ENCODE measurements at places on chromosomes 16 and 17.
A peak's percentile ranks its signal among the peaks of the same experiment; 100 is the strongest.

DNA sequence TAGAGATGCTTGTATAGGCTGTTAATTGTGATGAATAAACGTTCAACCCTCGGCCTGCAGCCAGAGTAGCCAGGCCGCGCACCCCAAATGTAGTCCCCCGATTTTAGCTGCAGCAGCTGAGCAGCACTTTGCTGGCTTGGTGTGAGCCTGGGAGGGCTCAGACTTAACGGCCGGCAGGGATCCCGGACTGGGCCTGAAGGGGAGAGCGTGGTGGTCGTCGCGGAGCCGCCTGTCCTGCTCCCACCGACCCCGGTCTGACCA is 11.9 kb downstream of the ZNF629 start:
- DNase-seq: no peak

GRCh38 chr17:338442-339192 is 14.0 kb downstream of the RPH3AL start:
- no peak for DNase-seq

DNA sequence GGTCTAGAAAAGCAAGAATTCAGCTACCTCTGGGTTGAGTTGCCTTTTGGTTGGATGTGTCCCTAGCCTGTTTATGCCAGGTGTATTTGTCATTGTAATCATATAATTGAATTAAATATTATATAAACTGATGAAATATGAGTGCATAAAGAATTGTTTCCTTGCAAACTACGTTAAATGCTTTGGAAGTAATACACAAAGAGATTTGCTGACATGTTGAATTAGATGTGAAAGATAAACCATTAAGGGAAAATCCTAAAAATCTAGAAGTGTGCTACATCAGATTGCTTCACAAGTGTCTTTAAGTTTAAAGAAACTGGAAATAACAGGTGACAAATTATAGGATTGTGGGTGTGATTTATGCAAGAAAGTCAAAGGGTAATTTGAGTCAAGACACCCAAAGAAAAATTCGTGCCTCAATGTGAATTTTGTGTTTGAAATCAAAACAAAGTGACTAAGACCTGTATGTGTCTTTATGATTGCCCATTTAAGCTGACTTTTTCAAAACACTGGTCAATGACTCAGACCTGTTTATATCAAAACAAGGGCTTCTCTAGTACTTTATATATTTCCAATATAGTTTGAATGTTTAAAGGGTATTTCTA is 5.1 kb upstream of the PYY start:
- no peak for DNase-seq

DNA sequence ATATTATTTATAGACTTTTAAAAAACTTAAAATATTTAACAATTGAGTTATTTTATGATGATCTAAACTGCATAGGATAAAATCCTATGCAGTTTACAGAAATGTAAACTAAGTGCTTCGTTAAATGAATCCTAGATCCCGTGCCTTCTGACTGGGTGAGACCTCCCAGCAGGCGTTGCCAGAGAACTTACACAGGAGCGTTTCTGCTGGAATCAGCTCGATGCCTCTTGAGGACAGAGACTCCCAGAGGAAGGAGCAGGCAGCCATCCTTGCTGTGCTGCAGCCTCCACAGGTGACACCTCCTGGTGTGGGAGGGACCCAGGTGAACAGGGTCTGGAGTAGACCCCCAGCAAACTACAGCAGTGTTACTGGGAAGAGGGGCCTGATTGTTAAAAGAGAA is 160.4 kb downstream of the WWOX start:
- DNase-seq: peak; percentile 2

DNA sequence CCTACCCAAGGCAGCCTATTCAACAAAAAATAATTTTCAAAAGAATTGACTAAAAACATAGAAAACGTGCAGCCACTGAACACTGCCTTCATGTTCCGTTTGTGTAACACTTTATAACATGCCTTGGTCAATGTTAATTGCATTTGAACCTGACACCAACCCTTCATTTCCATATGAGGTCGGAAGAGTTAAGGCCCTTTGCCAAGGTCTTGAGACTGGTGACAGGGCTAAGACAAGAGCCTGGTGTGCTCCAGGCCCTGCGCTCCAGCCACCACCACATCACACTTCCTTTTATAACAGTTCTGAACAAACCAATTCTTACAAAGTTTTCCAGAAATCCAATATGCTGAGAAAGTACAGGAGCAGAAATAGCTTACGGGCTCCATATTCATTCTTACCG is 4.2 kb downstream of the BBS2 start:
- no peak for DNase-seq

GRCh38 chr17:67113486-67113885 is 69.1 kb downstream of the CACNG1 start:
- DNase-seq: no peak
